Activated T-cell treated with anti-CD3 and anti-CD28 coated beads, Interleukin-2, amount 50 U/mL, for 24 hours (primary cell): ENCODE measurements at places on chromosomes 13 and 19.

DNA sequence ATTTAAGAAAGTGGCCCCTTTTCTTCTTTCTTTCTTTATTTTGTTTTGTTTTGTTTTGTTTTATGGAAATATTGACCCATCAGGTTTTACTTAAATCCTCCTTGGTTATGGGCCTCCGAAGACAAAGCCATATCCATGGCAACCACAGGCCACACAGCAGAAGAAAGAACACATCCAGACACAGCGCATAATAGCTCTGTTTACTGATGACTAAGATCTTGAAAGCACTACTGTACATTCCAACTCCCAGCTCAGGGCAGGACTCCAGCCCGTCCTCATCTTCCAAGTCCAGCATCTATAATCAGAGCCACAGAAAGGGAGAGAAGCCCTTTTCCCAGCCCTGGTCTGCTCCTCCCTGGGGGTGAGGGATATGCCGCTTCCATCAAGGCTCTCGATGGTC lies 84.3 kb downstream of the NUFIP1 start:
- no peak overlapping the region for H3K27ac ChIP-seq
- H3K4me3 ChIP-seq, result no peak overlapping the region
- no peak for DNase-seq
- H3K4me1 ChIP-seq, result no peaks in the 10 kb centered on the region
- H3K27me3 ChIP-seq, result peaks cover 5% of the 10 kb centered on the region
- H3K36me3 ChIP-seq, result no peaks in the 10 kb centered on the region

- DNase-seq, result no peak
- H3K27me3 ChIP-seq, result peaks cover 17% of the 10 kb centered on the region
- no peak overlapping the region for H3K4me3 ChIP-seq
- H3K4me1 ChIP-seq, result no peaks in the 10 kb centered on the region
These were observed 150.1 kb upstream of the TSC22D1 start for GRCh38 chr13:44726214-44726613.

DNA sequence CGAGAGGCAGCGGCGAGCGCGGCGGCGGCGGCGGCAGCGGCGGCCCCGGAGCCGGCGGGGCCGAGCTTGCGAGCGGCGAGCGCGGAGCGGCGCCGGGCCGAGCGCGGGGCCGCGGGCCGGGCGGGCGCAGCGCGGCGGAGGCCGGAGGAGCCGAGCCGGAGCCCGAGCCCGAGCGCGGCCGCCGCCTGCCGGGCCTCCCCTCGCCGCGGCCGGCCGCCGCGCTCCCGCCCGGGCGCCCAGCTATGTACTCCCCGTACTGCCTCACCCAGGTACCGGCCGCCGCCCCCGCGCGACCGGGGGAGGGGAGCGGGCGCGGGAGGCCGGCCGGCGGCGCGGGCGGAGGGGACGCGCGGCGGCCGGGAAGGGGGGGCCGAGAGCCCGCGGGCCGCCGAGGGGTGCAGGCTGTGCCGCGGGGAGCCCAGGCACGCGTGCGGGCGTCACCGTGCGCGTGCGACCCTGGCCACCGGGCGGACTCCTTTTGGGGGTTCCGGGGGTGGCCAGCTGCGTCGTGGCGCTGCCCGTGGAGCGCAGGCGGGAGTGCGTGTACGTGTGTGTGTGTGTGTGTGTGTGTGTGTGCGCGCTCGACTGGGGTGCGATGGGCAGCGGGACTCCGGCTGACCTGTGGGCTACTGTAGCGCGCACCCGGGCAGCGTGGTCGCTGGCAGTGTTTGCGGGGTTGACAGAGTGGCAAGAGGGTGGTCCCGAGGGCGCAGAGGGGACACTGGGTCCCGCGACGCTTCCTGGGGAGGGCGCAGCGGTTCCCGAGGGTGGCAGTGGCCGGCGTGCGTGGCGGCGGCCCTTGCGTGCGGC lies 526 bp downstream of the NFIX start:
- H3K4me1 ChIP-seq, result peaks cover 11% of the 10 kb centered on the region
- H3K4me3 ChIP-seq, result peak overlapping the region; percentile 78
- H3K36me3 ChIP-seq, result peaks cover 2% of the 10 kb centered on the region

DNA sequence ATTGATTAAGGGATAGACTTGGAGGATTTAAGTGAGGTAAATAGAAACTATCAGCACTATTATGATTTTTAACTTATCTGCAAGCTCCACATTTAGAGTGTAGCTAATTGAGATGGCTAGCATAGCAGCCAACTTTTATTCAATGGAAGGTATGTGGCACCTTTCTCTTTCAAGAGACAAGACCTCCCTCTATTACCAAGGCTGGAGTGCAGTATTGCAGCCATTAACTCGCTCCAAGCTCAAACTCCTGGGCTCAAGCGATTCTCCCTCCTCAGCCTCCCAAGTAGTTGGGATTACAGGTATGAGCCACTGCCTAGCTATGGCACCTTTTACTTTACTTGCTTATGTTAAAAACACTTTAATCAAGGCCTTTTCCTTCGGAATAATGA lies 8.2 kb downstream of the TPT1 start:
- H3K4me3 ChIP-seq, result no peak overlapping the region
- peak overlapping the region; percentile 100 for H3K27ac ChIP-seq
- DNase-seq, result no peak

- H3K27me3 ChIP-seq, result no peaks in the 10 kb centered on the region
- H3K4me1 ChIP-seq, result peaks cover 45% of the 10 kb centered on the region
- DNase-seq, result no peak
- H3K36me3 ChIP-seq, result peaks cover 42% of the 10 kb centered on the region
These were observed 2.9 kb downstream of the DNAJC15 start for GRCh38 chr13:43026262-43026661.

DNA sequence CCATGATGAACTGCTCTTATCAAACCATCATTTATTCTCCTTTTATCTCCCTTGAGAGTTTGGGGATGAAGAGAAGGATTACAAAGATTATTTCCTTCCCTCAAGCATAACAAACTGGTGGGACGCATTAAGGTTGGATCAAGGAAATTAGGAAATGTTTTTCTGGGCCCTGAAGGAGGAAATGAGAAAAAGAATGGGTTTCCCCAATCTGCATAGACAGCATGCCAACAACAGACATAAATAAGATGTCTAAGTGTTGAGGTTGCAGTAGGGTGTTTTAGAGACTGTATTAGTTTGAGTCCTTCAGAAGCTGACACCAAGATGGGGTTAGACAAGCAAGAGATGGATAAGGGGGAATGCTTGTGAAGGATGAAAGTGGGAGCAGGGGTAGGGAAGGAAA lies 7.3 kb downstream of the EPSTI1 start:
- no peak overlapping the region for H3K4me3 ChIP-seq
- H3K4me1 ChIP-seq, result peaks cover 49% of the 10 kb centered on the region
- no peak for DNase-seq

DNA sequence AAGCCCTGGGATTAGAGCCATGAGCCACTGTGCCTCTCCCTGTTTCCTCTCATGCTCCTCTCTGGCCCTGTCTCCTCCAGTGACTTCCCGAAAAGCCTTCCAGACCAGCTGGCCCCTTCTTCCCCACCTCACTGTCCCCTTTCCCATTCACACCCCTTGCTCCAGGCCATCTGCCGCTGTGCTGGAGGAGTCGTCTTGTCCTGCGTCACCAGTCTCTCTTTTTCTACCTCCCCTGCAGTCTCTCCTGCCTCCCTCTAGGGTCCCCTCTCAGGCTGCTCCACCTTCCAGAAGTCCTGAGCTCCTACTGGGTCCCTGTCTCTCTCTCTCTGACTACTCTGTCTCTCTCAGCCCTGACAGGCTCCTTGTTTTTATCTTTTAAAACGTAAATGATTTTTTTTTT lies 5.3 kb upstream of the FFAR1 start:
- no peak overlapping the region for H3K4me3 ChIP-seq
- no peak overlapping the region for H3K27ac ChIP-seq
- peaks cover 4% of the 10 kb centered on the region for H3K27me3 ChIP-seq
- no peak for DNase-seq

- DNase-seq, result no peak
- no peak overlapping the region for H3K27ac ChIP-seq
These were observed 4.1 kb downstream of the IL27RA start for GRCh38 chr19:14035706-14036105.

GRCh38 chr13:101139081-101139480 lies 277.2 kb downstream of the NALCN start:
- H3K36me3 ChIP-seq, result no peaks in the 10 kb centered on the region
- no peak overlapping the region for H3K27ac ChIP-seq
- peaks cover 63% of the 10 kb centered on the region for H3K27me3 ChIP-seq
- DNase-seq, result no peak

GRCh38 chr13:110506396-110506795 lies 55.1 kb downstream of the RAB20 start:
- no peak for DNase-seq
- no peak overlapping the region for H3K4me3 ChIP-seq
- H3K36me3 ChIP-seq, result no peaks in the 10 kb centered on the region
- H3K4me1 ChIP-seq, result no peaks in the 10 kb centered on the region
- no peak overlapping the region for H3K27ac ChIP-seq
- peaks cover 16% of the 10 kb centered on the region for H3K27me3 ChIP-seq

DNA sequence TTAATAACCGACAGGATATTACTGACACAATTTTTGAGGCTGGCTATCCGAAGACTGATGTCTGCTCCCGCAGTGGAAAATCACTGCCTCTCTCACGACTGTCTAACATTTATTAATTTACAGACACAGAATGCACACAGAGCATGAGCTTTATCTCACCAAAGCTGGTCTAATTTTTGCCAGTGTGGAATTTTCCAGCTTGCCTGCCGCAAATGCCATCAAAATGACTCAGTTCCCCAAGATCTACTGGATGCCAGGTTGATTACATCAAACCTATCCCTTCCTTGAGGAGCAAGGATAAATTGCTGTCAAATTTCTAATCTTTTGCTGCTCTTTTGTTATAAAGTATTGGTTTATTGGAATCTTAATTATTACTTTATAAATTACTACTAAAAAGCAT lies 1775.1 kb upstream of the PCDH20 start:
- DNase-seq, result no peak
- no peaks in the 10 kb centered on the region for H3K36me3 ChIP-seq
- H3K27ac ChIP-seq, result no peak overlapping the region
- no peaks in the 10 kb centered on the region for H3K27me3 ChIP-seq
- H3K4me3 ChIP-seq, result no peak overlapping the region
- H3K4me1 ChIP-seq, result no peaks in the 10 kb centered on the region

- no peak overlapping the region for H3K4me3 ChIP-seq
- H3K4me1 ChIP-seq, result peaks cover 25% of the 10 kb centered on the region
- DNase-seq, result peak; percentile 8
- no peak overlapping the region for H3K27ac ChIP-seq
- no peaks in the 10 kb centered on the region for H3K27me3 ChIP-seq
These were observed 18.5 kb downstream of the CYP2A6 start for GRCh38 chr19:40831502-40832430.

GRCh38 chr19:29476528-29476927 lies 49.3 kb upstream of the VSTM2B start:
- H3K4me3 ChIP-seq, result no peak overlapping the region
- H3K4me1 ChIP-seq, result no peaks in the 10 kb centered on the region
- peaks cover 57% of the 10 kb centered on the region for H3K27me3 ChIP-seq
- H3K36me3 ChIP-seq, result no peaks in the 10 kb centered on the region
- no peak overlapping the region for H3K27ac ChIP-seq

DNA sequence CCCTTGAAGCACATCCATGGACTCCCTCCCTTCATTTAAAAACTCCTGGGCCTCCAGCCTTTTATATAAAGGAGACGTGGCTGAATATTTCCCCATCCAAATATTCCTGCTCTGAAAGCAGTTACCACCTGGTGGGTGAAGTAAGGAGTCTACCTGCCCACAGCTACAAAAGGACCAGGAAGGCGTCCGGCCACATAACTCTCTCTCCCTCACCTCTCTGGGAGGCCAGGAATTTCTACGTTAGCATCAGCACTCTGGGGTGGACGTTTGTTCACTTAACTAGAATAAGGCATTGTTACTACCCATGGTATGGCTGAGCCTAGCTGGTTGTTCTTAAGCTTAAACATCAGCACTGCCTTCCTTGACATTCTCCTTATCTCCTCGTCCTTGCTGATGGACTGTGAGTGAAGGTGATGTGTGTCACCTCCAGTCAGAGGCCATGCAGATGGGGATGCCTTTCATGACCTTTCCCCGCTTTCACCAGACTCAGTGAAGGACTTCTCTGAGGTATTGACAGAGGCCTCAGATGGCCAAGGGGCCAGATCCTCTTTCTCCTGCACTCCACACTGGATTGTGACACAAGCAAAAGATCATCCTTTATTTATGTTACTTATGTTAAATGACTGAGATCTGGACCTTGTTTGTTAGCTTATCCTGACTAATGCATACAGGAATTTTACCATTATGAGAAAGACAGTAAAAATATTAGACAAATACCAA lies 22.2 kb upstream of the KPNA3 start:
- H3K4me3 ChIP-seq, result no peak overlapping the region
- H3K27ac ChIP-seq, result no peak overlapping the region
- no peaks in the 10 kb centered on the region for H3K36me3 ChIP-seq
- DNase-seq, result no peak
- H3K4me1 ChIP-seq, result no peaks in the 10 kb centered on the region
- H3K27me3 ChIP-seq, result peaks cover 4% of the 10 kb centered on the region

GRCh38 chr13:79966059-79966458 lies 374.9 kb downstream of the SPRY2 start:
- H3K4me1 ChIP-seq, result no peaks in the 10 kb centered on the region
- H3K27ac ChIP-seq, result no peak overlapping the region
- DNase-seq, result no peak
- no peak overlapping the region for H3K4me3 ChIP-seq
- no peaks in the 10 kb centered on the region for H3K27me3 ChIP-seq

DNA sequence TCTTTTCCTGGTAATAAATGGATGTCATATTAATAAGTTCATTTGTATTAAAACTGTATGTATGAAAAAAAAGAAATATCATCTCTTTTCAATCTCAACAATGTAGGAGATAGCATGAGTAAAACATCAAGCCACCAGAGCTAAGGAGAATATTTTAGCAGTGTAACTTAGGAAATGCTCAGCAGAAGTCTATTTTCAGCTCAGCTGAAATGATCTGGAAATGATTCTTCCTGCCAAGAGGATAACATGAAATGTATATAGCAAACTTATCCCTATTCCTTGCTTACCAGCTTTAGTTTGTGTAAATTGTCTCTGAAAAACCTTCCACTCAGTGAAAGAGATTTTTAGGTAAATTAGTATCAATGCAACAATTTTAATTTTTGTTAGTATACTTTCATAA lies 1194.4 kb downstream of the SLITRK1 start:
- no peaks in the 10 kb centered on the region for H3K36me3 ChIP-seq
- H3K27ac ChIP-seq, result no peak overlapping the region
- peaks cover 36% of the 10 kb centered on the region for H3K4me1 ChIP-seq
- no peaks in the 10 kb centered on the region for H3K27me3 ChIP-seq

DNA sequence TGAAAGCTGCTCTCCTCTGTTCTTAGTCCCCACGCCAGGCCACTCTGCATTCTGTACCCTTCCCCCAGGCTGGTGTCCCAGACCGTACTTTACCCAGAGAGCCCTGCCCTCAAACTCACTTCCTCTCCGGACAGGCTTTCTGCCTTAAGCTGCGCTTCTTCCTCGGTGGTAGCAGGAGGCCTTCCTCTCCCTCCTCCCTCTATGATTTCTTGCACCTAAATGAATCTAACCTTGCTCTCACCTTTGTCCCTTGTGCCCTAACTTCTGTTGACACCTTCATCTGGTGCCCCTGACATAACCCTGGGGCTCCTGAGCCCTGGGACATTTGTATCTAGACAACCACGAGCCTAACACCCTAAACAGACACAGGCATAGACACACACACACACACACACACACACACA lies 29.6 kb upstream of the CEACAM21 start:
- H3K36me3 ChIP-seq, result peaks cover 20% of the 10 kb centered on the region
- peak overlapping the region; percentile 98 for H3K27ac ChIP-seq
- no peaks in the 10 kb centered on the region for H3K27me3 ChIP-seq
- peaks cover 71% of the 10 kb centered on the region for H3K4me1 ChIP-seq

GRCh38 chr13:91356919-91357612 lies 9.6 kb downstream of the MIR17HG start:
- H3K4me1 ChIP-seq, result peaks cover 50% of the 10 kb centered on the region
- no peak overlapping the region for H3K4me3 ChIP-seq
- peak overlapping the region; percentile 51 for H3K27ac ChIP-seq
- DNase-seq, result no peak
- H3K27me3 ChIP-seq, result no peaks in the 10 kb centered on the region
- H3K36me3 ChIP-seq, result peaks cover 78% of the 10 kb centered on the region
